ENCODE measurements at places on chromosomes 7 and 10. TPM values are rescaled to one million over a fixed set of nuclear protein-coding genes. Genes with fewer than 3 reads are reported as not detected.

- no peak overlapping the region for H3K27ac ChIP-seq
- no peak for DNase-seq
- H3K4me1 ChIP-seq, result peaks cover 36% of the 10 kb centered on the region
- H3K4me3 ChIP-seq, result no peak overlapping the region
- H3K36me3 ChIP-seq, result no peaks in the 10 kb centered on the region
Observed at GRCh38 chr10:5285186-5285585, 79.6 kb upstream of the UCN3 start.

DNA sequence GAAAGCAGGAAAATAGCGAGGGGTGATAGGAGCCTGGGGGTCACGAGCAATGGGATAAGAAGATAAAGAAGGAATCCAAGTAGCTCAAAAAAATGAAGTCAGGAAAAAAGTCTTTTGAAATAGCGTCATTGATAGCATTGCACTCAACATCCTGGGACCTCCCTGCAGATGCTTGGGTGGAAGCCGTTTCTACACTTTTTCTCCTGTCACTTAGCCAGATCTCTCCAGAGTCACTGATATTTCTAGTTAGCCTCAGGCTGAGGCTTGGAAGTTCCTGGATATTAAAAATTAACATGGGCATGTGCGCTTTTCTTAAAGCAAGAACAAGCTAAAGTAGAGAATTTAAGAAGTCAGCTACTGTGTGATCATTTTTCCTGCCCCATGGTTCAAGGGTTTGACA lies 39.5 kb upstream of the CHST15 start:
- no peaks in the 10 kb centered on the region for H3K36me3 ChIP-seq
- DNase-seq, result no peak
- H3K27me3 ChIP-seq, result no peaks in the 10 kb centered on the region
- no peaks in the 10 kb centered on the region for H3K4me1 ChIP-seq
- no peak overlapping the region for H3K4me3 ChIP-seq

DNA sequence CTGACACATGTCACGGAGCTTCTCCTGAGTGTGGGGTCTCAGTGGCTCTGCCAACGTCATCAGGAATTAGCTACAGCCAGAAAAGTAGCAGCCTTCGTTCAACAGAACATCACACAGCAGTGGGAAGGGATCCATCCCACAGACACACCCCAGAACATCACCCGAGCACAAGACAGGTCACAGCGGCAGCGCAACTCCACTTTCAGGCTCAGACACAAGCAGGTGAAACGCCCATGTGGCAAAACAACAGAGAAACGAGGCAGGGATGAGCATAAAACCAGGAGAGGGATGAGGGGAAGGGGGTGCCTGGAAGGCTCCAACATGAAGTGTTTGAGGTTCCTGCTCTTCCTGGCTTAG lies 44.8 kb downstream of the CAMK2B start:
- no peak overlapping the region for H3K4me3 ChIP-seq
- peaks cover 87% of the 10 kb centered on the region for H3K27me3 ChIP-seq
- no peaks in the 10 kb centered on the region for H3K4me1 ChIP-seq
- H3K27ac ChIP-seq, result no peak overlapping the region
- H3K36me3 ChIP-seq, result no peaks in the 10 kb centered on the region
- no peak for DNase-seq

GRCh38 chr10:72080042-72080975 lies 8.0 kb downstream of the SPOCK2 start:
- H3K36me3 ChIP-seq, result peaks cover 23% of the 10 kb centered on the region
- DNase-seq, result peak; percentile 92
- H3K27ac ChIP-seq, result peak overlapping the region; percentile 97
- peak overlapping the region; percentile 15 for H3K4me3 ChIP-seq

DNA sequence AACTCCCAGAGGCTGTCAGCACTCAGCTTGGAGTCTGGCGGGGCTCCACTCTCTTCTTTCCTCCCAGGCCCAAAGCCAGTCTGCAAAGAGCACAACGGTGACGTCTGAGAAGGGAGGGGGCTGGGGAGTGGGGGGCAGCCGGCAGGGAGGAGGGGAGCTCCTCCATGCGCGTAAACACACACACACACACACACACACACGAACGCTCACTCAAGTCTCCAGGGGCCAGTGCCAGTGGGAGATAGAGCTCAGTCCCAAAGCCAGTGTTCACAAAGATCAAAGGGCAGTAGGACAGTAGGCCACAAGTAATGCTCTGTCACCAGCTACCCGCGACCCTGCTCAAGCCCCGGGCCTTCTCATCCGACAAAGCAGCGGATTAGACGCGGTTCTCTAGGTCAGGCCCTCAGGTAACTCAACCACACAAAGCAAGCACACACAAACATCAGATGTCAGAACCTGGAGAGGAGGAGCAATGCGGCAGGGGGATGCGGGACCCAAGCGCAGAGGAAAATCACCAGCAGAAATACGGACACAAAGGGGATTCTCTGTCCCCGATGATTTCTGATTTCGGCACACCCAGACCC lies 19.9 kb downstream of the TCAF1 start:
- H3K36me3 ChIP-seq, result peaks cover 16% of the 10 kb centered on the region
- no peaks in the 10 kb centered on the region for H3K27me3 ChIP-seq
- H3K4me3 ChIP-seq, result peak overlapping the region; percentile 82
- no peak for DNase-seq
- peaks cover 10% of the 10 kb centered on the region for H3K4me1 ChIP-seq

GRCh38 chr10:6518791-6519429 lies 61.2 kb downstream of the PRKCQ start:
- DNase-seq, result no peak
- H3K4me1 ChIP-seq, result no peaks in the 10 kb centered on the region
- no peak overlapping the region for H3K4me3 ChIP-seq
- no peaks in the 10 kb centered on the region for H3K36me3 ChIP-seq
- no peak overlapping the region for H3K27ac ChIP-seq

DNA sequence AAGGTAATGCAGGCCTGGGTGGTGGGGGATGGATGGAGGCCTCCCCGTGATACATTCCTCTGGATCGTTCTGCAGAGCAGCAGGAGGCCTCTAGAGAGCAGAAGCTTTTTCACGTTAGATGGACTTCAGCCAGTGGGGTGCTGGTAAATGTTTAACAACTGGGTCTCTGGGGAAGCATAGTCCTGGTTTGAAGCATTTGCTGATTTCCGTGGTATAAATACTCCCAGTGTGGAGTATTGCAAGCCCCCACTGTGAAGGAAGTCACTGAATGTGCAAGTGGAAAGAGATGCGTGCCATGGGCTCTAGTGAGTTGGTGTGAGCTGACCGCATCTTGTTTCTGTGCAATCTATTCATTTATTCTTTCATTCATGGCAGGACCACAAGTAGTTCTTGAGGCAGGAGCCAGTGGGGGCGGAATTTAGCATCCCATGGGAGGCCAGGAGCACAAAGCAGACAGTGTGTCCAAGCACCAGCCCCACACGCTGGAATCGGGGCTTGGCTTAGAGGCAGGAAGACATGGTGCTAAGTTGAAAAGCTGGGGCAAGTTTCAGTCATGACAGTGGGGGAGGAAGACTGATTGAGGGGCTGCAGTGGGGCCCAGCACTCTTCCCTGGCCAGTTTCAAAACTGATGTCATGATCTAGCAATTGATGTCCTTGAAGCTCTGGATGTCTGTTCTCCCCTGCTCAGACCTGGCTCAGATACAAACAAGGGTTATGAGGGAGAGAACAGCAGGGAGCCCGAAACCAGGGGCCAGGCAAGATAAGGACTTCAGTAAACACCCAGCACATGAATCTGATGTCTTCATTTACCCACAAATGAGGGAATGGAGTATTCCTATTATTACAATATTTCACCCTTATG lies 280.9 kb upstream of the LYZL1 start:
- no peaks in the 10 kb centered on the region for H3K36me3 ChIP-seq
- no peaks in the 10 kb centered on the region for H3K4me1 ChIP-seq
- no peak for DNase-seq
- H3K27ac ChIP-seq, result no peak overlapping the region
- H3K4me3 ChIP-seq, result no peak overlapping the region

The GDF2 gene
- total RNA-seq, result not detected

The WNT16 gene
- total RNA-seq, result not detected

DNA sequence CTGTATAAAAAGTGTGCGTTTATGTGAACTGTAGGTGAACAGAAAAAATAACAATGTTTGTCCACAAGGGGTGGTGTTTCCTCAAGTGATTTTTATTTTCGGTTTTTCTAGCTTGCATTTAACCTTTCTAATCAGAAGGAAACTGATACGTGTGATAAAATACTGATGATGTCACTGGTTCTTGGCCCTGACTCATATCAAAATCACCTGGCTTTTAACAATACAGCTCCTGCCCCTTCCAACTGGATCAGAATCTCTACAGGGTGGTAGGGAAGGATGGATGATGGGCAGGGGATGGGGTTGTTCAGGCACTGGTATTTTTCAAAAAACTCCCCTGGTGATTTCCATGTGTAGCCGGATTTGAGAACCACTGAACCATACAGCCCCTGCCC lies 10.9 kb downstream of the NPFFR1 start:
- H3K4me1 ChIP-seq, result peaks cover 14% of the 10 kb centered on the region
- H3K27me3 ChIP-seq, result no peaks in the 10 kb centered on the region
- H3K36me3 ChIP-seq, result no peaks in the 10 kb centered on the region
- H3K4me3 ChIP-seq, result no peak overlapping the region
- DNase-seq, result no peak
- H3K27ac ChIP-seq, result no peak overlapping the region

DNA sequence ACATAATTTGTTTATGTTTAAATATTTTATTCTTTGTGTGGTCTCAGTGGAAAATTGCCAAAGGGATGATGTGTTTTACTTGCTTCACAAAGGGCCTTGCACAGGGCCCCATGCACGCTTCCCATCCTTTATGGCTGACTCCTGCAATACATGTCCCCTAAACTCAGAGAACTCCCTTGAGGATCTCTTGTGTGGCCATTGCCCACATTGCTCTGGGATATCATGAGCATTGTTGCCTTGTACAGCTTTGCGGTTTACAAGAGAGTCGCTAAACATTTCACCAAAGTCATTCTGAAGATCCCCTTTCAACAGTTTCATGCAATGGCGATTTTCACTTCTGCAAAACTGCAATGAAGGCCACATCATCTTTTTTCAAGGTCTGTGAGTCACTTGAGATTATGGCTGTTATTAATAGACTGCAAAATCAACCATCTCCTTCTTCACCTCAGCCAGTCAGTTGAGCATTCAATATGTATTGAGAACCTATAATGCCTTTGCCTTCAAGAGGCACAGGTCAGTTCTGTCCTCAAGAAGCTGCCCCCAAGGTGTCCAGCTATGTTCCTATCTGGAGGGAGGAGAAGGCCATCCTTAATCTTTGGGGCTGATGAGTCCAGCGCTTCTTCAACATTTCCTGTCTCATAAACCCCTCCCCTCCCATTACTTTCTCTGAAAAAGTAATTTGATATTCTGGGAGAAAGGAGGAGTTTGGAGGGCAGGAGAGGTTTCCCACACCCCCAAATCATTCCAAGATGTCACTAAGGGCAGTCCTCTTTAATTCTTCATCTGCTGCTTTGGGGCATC lies 108.1 kb downstream of the CCDC71L start:
- no peaks in the 10 kb centered on the region for H3K4me1 ChIP-seq
- no peaks in the 10 kb centered on the region for H3K36me3 ChIP-seq
- DNase-seq, result no peak
- no peak overlapping the region for H3K27ac ChIP-seq
- H3K27me3 ChIP-seq, result no peaks in the 10 kb centered on the region

The AASS gene
- 18.7 TPM for total RNA-seq

DNA sequence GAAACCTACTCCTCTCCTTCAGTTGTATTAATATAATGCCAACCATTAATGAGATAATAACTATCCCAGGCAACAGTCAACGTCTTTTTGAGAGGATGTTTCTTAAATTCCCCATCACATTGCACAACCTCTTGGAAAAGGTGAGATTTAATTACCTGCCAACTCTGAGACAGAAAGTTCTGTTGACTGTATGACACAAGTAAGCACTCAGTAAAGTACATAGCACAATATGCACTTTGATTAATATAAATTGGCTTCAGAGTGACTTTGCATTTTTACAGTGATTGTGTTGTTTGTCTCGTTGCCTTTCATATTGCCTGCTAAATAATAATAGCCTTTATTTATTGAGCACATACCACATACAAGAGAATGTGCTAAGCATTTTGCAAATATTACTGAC lies 46.7 kb downstream of the CAV1 start:
- H3K36me3 ChIP-seq, result no peaks in the 10 kb centered on the region
- no peak for DNase-seq
- H3K27ac ChIP-seq, result peak overlapping the region; percentile 79
- peaks cover 58% of the 10 kb centered on the region for H3K4me1 ChIP-seq

The CARD11 gene
- total RNA-seq, result 79.2 TPM

GRCh38 chr10:105658696-105659095 lies 1017.6 kb downstream of the SORCS3 start:
- no peak overlapping the region for H3K27ac ChIP-seq
- no peaks in the 10 kb centered on the region for H3K36me3 ChIP-seq
- H3K4me3 ChIP-seq, result no peak overlapping the region
- no peak for DNase-seq
- no peaks in the 10 kb centered on the region for H3K4me1 ChIP-seq

- H3K36me3 ChIP-seq, result no peaks in the 10 kb centered on the region
- H3K27me3 ChIP-seq, result no peaks in the 10 kb centered on the region
- no peak overlapping the region for H3K4me3 ChIP-seq
- no peak for DNase-seq
- no peaks in the 10 kb centered on the region for H3K4me1 ChIP-seq
- no peak overlapping the region for H3K27ac ChIP-seq
Observed at GRCh38 chr10:45614869-45615268, 57.7 kb downstream of the ZFAND4 start.

DNA sequence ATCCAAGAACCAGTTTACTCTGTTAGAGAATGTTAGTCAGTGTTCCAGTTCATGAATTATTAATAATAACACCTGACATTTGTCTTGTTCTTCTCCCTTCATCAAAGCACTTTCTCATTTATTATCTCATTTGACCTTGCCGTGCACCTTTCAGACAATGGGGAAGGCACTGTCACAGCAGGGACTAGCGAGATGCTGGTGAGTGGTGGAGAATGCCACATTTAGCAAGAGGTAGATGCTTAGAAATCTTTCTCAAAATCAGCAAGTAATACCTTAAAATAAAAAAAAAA lies 34.2 kb upstream of the XRCC2 start:
- H3K27me3 ChIP-seq, result no peaks in the 10 kb centered on the region
- H3K4me3 ChIP-seq, result no peak overlapping the region
- H3K4me1 ChIP-seq, result no peaks in the 10 kb centered on the region
- no peak for DNase-seq

GRCh38 chr10:131960631-131961046 lies 21.1 kb downstream of the BNIP3 start:
- no peaks in the 10 kb centered on the region for H3K4me1 ChIP-seq
- H3K36me3 ChIP-seq, result peaks cover 25% of the 10 kb centered on the region
- DNase-seq, result no peak

GRCh38 chr7:70322856-70323255 lies 724.6 kb downstream of the AUTS2 start:
- H3K27me3 ChIP-seq, result no peaks in the 10 kb centered on the region
- H3K27ac ChIP-seq, result no peak overlapping the region
- H3K4me1 ChIP-seq, result no peaks in the 10 kb centered on the region

DNA sequence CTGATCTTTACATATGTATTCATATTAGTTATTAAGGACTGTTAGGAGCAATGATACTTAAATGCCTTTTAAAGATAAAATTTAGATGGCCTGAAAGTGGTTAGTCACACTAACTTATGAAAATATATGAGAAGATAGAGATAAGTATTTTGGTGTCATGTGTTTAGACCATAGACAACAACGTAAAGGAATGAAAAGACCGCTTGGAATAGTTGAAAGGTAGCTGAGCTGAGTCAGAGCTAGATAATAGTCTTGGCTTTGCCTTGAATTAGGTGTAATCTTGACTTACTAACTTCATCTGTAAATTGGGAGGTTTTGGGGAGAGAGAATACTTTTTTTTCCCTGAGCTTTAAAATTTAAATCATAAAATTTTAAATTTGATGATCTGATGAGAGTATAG lies 127.0 kb downstream of the LYZL1 start:
- no peak for DNase-seq
- no peaks in the 10 kb centered on the region for H3K4me1 ChIP-seq
- no peaks in the 10 kb centered on the region for H3K27me3 ChIP-seq
- H3K36me3 ChIP-seq, result no peaks in the 10 kb centered on the region
- H3K4me3 ChIP-seq, result no peak overlapping the region

The PPP1R17 gene
- not detected for total RNA-seq

All from Calu3 (cell line).